ENCODE measurements at places on chromosomes 16 and 17. TPM values are rescaled to one million over a fixed set of nuclear protein-coding genes. Genes with fewer than 3 reads are reported as not detected.

GRCh38 chr17:31869797-31870568 lies 10.9 kb upstream of the COPRS start:
- no peak for DNase-seq

- DNase-seq = no peak
Observed at GRCh38 chr17:30381340-30381659, 2.6 kb downstream of the CPD start.

The GP1BA gene
- not detected for total RNA-seq

The RNF222 gene
- not detected for total RNA-seq

The CACNG1 gene
- not detected for total RNA-seq

DNA sequence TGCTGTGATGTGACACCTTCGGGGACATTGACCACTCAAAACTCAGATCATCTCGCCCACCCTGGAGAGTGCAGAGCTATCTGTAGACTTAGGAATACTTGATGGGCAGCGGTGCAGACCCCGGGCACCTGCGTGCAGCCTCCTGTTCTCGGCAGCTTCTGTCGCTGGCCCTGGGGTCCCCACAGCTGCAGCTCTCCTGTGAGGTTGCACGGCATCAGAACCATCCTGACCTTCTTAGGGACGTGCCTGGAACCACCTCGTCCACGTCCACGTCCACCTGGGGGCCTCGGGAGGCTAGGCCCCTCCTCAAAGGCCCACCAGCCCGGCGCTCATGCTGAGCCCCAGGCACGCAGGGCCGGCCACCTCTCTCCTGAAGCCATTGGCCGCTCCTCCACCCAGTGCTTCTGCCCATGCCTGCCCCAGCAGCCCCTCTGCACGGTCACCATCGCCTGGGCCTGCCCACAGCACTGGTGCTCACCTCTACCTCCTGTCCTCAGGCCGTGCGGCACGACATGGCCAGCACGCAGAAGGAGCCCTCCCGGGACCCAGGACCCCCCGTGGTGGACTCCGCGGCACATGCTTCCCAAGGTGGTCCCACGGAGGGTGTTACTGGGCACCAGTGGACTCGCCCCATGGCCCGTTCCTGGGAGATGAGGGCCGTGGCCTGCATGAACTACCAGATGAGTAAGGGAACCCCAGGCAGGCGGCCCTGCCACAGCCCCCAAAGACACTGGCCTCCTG lies 2.3 kb upstream of the WFIKKN1 start:
- no peak for DNase-seq

DNA sequence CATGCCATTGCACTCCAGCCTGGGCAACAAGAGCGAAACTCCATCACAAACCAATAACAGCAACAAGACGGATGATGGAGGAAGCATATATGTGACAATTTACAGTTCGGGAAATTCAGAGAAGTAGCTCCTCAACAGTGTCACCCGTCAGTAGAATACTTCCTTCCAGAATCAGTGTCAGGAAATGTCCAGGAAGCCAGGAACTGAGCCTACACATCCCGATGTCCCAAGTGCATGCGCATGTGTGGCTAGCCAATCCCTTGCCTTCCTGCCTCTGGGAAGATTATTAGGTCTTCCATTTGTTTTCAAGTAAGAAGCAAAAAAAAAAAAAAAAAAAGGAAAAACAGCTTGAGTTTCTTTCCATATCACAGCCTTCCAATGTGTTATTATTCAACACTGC lies 1.4 kb upstream of the PITPNC1 start:
- no peak for DNase-seq

The GAST gene
- total RNA-seq = not detected

DNA sequence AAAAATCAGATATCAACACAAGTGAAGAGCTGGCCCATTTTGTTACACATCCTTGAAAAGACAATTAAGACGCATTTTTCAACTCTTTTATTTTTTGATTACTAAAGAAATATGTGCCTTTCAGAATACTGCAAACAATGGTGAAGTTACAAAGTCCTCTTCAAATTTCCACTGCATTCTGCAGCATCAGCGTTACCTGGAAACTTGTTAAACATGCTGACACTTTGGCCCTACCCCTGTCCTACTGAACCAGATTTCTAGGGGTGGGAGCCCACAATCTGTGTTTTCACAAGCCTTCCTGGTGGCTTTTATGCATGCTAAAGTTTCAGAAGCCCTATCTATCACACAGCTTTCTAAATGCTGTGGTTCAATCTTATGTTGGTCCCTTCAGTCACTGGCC lies 4.5 kb upstream of the CCL14 start:
- DNase-seq = no peak

The ABCC12 gene
- not detected for total RNA-seq

DNA sequence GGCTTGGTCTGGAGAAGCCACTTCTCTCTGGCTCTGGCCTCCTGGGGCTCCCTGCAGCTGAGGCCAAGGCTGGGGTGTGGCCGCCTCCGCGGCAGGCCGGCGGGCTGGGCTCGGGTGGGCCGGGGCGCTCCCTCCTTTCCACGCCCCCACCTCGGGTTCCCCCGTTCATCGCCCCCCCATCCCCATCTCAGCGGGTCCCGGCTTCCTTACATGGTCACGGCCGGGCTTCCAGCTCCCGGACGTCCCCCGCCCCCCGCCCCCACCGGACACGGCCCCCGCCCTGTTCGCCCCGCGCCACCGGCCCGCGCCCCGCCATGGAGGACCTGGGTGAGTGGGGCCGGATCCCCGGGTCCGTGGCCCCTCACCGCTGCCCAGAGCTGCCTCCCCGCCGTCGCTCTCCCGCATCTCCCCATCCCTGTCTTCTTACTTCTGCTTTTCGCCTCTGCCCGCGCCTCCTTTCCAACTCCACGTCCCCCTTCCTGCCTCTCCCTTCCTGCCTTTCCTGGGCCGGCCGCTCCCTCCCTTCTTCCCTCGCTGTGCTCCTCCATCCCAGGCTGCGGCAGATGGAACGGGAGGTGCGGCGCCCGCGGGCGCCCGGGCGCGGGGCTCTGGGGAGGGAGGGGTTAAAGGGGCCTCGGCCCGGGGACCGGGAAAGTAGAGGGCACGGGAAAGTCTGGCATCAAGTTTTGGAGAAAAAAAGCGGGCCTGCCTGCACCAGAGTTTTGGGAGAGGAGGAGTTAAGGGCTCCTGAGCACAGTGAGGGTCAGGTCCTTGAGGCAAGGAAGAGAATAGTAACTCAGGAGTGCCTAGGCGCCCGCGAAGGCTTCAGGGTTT lies at the start of gene TGFB1I1:
Gene TGFB1I1, plus strand, starts transcription at position 278 of the 834 bp plus-strand sequence. Its CDS starts 37 bp downstream, at position 315.
- DNase-seq = peak; percentile 87

DNA sequence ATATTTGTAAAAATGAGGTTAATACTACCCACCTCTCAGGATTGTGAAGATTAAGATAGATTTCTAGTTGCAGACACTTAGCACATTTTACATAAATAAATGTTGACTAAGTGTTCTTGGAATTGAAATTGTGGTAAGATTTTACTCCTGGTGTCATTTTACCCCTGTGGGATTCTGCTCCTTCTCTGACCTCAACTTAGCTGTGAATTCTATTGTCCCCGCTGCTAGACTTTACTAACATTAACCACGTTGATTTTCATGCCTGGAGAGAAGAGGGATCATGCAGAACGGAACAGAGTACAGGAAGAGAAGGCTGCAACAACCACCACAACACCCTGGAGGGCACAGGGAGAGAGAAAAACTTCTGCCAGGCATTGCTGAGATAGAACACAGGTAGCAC lies 2.1 kb upstream of the TOM1L1 start:
- DNase-seq = no peak

GRCh38 chr16:83813823-83814658 lies 6.3 kb downstream of the HSBP1 start:
- DNase-seq = peak; percentile 74

DNA sequence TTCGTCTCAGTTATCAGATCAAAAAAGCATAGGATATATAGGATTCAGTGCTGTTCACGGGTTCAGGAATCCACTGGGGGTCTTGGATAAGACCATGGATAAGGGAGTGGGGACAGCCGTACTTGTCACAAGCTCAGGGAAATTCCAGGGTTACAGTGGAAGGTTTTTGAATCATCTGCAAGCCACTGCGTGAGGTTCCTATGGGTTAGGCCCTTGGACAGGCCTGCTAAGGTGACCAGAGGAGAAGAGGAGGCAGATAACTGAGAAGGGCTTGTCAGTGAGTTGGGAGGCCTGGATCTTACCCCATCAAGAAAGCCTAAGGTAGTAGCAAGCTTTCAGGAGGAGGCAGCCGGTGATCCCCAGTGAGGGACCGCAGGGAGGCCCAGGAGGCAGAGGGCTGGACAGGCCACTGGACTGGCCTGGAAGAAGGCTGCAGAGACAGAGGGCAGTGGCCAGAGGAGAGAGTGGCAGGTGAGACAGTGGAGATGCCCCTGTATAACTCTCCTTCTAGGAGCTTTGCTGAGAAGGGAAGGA lies 27.3 kb downstream of the NGFR start:
- DNase-seq = no peak

The CCL8 gene
- total RNA-seq = 0.26 TPM

GRCh38 chr17:33934696-33935095 lies 320.4 kb upstream of the CCL2 start:
- no peak for DNase-seq
